ENCODE measurements at places on chromosomes 16 and 17.

- DNase-seq = no peak
These were observed 14.1 kb downstream of the CEP131 start for GRCh38 chr17:81208651-81209050.

- no peak for DNase-seq
These were observed 70.4 kb downstream of the ZDHHC7 start for GRCh38 chr16:84940670-84941551.

DNA sequence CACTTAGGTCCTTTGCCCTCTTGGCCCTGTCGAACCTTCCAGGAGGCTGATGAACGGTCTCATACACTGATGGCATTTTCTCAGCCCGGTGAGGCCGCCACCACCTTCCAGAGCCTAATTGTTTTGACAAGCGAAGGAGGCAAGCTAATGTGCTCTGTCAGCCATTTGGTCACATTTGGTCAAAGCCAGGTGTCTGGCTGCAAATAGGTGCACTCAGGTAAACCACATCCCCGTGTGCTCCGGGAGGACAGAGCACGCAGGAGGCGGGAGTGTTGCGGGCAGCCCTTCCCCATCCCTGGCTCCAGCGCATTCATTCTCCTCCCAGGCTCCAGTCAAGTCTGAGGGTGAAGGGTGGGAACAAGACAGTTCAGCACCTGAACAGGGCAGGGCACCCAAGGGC lies 240.1 kb downstream of the MSI2 start:
- DNase-seq = no peak

DNA sequence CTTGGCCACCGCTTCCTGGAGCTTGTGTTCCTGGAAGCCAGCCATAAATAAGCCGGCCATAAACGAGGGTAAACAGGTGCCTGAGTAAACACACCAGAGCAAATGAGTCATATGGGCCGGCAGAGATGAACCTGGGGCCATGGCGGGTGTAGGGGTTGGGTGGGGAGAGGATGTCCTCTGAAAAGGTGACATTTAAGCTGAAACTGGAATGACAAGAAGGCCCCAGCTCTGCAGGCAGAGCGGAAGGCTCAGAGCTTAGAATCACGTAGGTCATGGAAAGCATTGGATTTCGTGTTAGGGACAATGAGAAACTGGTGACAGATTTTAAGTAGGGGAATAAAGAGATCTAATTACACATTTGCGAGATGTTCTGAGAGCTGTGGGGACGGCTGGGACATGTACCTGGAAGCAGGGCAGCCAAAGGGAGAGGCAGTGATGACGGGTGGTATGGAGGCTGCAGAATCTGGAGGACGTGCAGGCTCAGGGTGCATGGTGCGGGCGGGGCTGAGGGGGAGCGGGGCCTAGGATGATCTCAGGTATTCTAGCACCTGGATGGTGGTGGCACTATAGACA lies 8.1 kb upstream of the DNASE1 start:
- DNase-seq = no peak

DNA sequence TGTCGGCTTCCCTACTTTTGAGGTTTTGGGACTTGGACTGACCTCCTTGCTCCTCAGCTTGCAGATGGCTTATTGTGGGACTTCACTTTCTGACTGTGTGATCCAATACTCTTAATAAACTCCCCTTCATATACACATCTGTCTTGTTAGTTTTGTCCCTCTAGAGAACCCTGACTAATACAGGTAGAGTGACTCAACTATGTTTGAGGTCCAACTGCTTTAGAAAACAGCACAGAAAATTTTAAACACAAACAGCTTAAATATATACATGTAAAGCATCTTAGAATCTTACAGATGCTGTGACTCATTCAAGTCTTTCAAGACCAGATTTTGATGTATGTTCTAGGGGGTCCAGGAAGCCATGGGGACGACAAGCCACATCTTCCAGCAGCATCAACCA lies 11.7 kb downstream of the SDK2 start:
- DNase-seq = no peak

DNA sequence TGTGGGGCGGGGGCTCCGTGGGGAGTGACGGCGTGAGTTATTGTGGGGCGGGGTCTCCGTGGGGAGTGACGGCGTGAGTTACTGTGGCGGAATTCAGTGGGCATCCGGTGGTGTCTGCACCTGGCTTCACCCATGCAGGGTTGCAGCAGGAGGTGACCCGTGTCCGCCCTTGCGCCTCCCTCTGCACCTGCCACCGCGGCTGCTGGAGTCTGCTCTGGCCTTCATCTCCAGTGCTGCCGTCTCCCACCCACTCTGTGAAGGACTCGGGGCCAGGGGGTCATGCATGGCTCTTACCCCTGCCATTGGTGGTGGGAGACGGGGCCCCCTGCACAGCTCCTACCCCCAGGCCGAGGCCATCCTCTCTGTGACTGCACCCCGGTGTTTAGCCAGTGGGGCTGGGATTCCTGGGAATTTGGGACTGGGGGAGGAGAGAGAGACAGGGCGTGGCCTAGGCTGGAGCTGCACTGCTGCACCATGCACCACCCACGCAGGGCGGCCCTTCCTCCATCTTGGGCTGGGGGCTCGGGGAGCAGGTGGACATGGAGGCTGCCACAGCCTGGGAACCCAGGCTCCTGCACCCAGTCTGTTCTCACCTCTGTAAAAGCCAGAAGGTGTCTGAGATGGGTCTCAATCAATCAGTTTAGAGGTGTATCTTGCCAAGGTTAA lies 1.3 kb upstream of the PABPN1L start:
- no peak for DNase-seq

GRCh38 chr16:50251375-50252081 lies 14.8 kb upstream of the ADCY7 start:
- no peak for DNase-seq

DNA sequence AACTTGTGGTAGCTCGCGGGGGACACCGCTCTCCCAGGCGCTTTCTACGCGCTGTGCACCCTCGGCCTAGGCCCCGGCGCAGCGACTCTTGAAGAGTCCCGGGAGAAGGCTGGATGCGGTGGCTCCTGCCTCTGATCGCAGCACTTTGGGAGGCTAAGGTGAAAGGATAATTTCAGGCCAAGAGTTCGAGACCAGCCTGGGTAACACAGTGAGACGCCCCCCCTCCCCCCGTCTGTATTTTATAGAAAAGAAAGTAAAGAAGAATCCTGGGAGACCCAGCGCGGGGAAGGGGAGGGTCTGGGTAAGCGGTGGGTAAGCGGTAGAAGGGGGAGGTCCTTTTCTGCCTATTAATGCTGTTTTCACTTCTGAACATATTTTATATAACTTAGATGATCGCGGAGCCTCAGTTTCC lies 486 bp upstream of the PLLP start:
- no peak for DNase-seq

DNA sequence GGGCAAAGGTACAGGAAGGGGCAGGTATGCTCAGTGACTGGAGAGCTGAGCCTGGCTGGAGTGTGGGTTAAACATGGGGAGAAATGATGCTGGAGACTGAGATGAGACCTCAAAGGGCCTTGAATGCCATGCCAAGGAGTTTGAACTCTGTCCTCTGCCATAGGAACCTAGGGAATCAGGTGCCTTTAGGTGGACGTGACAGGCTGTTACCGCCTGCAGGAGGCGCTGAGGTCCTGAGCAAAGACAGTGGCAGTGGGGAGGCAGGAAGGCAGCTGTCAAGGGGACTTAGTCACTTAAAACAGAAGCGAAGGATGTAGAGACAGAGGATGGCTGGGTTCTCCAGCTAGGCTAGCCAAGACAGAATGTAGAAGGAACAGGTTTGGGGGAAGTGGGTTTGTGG lies 9.1 kb downstream of the PSMB3 start:
- DNase-seq = no peak

DNA sequence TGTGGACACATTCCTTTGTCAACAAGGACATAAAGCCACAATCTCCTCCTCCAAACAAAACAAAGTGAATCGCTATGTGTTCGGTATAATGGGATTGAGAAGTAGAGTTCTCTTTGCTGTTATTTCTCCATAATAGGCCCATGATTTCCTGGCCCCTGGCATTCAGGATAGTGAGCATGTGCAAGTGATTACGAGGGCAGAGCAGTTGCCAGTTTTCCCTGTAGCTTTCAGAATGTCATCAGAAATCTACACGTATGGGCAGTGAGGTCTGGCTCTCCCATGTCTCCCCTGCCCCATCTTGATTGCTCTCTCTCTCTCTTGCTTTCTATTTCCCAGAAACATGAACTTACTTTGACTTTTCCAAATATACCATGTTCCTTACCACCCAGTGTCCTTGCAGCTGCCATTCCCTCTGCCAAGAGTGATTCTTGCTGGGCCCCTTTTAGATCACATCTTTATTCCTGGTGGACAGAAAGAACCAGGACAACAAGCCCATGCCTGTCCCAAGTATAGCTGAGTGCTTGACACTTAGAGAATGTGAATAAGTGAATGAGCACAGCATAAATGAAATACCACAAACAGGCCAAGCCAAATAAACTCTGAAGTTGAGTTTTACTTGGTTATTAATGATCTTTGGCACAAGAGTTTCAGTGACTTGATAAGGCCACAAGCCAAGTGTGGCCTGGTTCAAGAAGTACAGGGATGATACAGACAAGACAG lies 273.1 kb downstream of the CDH13 start:
- DNase-seq = no peak

DNA sequence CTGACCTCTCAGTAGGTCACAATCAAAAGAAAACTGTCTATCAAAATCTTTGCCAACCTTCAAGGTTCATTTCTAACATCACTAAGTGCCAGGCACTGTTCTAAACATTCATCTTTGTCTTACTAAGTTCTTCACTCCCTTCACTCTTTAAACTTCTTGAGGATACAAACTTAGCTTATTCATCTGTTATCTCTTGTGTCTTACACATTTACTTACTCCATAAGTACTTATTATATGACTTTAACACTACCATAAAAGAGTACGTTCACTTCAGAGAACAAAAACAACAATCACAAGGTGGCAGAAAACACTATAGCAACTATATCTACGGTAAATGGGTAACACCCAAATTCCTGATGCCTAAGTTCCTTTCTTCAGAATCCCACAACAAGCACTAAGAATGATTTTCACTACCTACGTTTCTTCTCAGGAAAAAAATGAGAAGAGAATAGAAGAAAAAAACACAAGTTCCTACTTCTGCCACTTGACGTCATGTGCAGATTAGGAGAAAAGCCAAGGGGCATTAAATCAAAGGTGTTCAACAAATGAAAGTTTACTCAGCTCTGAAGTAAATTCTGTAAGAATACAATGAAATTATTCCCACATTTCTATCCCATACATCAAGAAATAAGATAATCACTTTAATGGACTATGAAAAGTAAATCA lies 29.2 kb downstream of the KANSL1 start:
- no peak for DNase-seq

DNA sequence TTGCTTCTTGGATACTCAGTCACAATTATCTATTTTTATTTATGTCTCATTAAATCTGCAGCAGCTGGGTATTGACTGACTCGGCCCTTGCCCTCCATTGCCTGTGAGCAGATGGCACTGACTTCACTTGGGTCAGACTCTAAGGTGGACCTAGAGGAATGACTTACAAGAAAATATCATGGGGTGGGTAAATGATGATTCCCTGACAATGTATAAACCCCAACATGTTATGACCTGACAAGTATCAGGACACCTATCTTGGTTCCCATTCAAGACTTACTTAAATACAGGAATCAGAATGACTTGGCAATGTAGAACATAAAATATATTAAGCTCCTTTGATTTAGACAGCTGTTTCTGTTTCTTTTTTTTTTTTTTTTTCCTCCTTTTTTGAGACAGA lies 953.5 kb downstream of the CDH11 start:
- DNase-seq = no peak

GRCh38 chr17:41989702-41990419 lies 23.3 kb downstream of the CNP start:
- no peak for DNase-seq

- DNase-seq = no peak
These were observed 26.1 kb upstream of the JPH3 start for GRCh38 chr16:87576171-87576570.

DNA sequence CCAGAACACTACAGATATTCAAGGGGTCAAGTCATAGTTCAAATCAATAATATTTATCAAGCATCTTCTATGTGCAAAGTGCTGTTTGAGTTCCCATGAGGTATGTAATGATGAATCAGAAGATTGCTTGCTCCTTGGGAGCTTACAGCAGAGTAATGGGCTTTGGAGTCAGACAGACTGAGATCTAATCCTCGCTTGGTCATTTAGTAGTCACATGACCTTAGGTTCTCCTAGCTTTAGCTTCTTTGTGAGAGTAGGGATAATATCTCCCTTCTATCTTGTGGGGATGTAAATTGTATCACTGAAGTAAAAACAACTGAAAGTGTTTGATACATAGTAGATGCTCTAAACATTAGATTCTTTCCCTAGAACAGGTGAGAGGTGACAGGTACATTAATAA lies 30.1 kb downstream of the SNX11 start:
- no peak for DNase-seq

DNA sequence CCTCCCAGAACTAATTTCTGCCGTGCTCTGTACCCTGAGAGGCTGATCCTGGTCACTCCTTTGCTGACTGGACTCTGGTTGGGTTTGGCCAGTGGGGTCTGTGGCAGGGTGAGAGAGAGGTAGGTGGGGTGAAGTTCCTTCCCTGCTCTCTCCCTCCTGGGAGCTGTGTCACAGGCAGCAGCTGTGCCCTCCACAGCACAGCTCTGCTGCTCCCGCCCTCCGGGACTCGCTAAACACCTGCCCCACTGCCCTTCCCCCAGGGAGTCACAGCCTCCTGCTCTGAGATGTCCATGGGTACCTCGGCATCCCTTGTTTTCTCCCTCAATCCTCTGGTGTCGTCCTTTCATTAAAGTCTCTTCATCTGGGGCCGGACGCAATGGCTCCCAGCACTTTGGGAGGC lies 66.4 kb downstream of the SRCIN1 start:
- no peak for DNase-seq

DNA sequence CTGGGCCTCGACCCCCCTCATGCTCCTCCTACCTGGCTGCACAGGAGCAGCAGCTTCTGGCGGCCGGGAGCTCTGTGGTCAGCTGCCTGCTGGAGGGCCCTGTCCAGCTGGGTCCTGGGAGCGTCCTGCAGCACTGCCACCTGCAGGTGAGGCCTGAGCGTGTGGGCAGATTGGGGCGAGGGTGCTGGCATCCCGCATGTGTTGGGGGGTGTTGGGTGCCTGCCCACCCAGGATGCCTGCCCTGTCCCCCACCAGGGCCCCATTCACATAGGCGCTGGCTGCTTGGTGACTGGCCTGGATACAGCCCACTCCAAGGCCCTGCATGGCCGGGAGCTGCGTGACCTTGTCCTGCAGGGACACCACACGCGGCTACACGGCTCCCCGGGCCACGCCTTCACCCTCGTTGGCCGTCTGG lies 16.5 kb downstream of the FCSK start:
- no peak for DNase-seq

GRCh38 chr16:66416939-66417700 lies 10.0 kb upstream of the BEAN1 start:
- no peak for DNase-seq

DNA sequence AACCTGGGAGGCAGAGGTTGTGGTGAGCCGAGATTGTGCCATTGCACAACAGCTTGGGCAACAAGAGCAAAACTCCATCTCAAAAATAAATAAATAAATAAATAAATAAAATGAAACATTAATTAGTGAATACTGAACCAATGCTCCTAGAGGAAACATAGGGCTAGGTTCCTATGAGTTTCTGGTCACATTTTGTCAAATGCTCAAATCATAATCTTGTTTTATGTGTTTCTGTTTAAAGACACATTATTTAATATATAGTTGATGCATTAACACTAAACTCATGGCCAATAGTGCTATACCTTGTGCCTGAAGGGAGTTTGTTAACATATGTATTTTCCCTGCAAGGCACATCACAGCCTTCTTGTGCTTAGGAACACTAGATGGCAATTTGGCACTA lies 66.8 kb downstream of the HS3ST3A1 start:
- DNase-seq = no peak

Measured in cortex of kidney (tissue), 1 donor.